Body of pancreas (tissue), 4 donors: ENCODE measurements at places on chromosomes 7 and 10. TPM values are rescaled to one million over a fixed set of nuclear protein-coding genes. Genes with fewer than 3 reads are reported as not detected.

LIPK gene
- total RNA-seq = not detected

SLC13A1 gene
- under 0.01 TPM for total RNA-seq

HOXA10 gene
- total RNA-seq = not detected

HMX3 gene
- total RNA-seq = not detected

ZNF786 gene
- total RNA-seq = 1.8 TPM

ACSM6 gene
- 9.6 TPM for total RNA-seq

HECTD2 gene
- 10.2 TPM for total RNA-seq

GPR37 gene
- total RNA-seq = 5.7 TPM

LDB3 gene
- total RNA-seq = 0.78 TPM

UNCX gene
- not detected for total RNA-seq

CYP2C19 gene
- total RNA-seq = not detected

XRCC2 gene
- under 0.01 TPM for total RNA-seq

GPR26 gene
- not detected for total RNA-seq

ANKMY2 gene
- total RNA-seq = 8.6 TPM

TMEM225B gene
- 0.52 TPM for total RNA-seq

ADAP1 gene
- total RNA-seq = 19.7 TPM

LRRTM3 gene
- 1.3 TPM for total RNA-seq

PSD gene
- total RNA-seq = 5.3 TPM

VPS26A gene
- total RNA-seq = 17.1 TPM

SLC18A3 gene
- not detected for total RNA-seq

FAM180A gene
- 3.1 TPM for total RNA-seq

HGF gene
- 2.9 TPM for total RNA-seq

CH25H gene
- 2.0 TPM for total RNA-seq

OPN4 gene
- not detected for total RNA-seq

SLC26A4 gene
- total RNA-seq = 0.26 TPM

INHBA gene
- 0.52 TPM for total RNA-seq

ERVW-1 gene
- not detected for total RNA-seq

FAM25C gene
- total RNA-seq = not detected

STAM gene
- total RNA-seq = 7.3 TPM

ETV1 gene
- 2.6 TPM for total RNA-seq

FAM3C gene
- 33.6 TPM for total RNA-seq

NAT16 gene
- total RNA-seq = not detected

AIMP2 gene
- total RNA-seq = 10.9 TPM

PRSS1 gene
- 29,602 TPM for total RNA-seq

GRK5 gene
- total RNA-seq = 3.4 TPM

PRPS1L1 gene
- not detected for total RNA-seq

POMZP3 gene
- 4.2 TPM for total RNA-seq

KLLN gene
- total RNA-seq = 0.78 TPM

ELOVL3 gene
- not detected for total RNA-seq

HOXA4 gene
- total RNA-seq = 0.78 TPM

OTUD1 gene
- total RNA-seq = 10.5 TPM

HOXA13 gene
- not detected for total RNA-seq

DRGX gene
- not detected for total RNA-seq

MYL7 gene
- not detected for total RNA-seq

FGFBP3 gene
- total RNA-seq = 2.3 TPM

CCDC172 gene
- total RNA-seq = not detected

AKR1B1 gene
- total RNA-seq = 12.9 TPM

RASA4B gene
- 12.5 TPM for total RNA-seq
